A673 (cell line): ENCODE measurements at places on chromosomes 1 and 21. TPM values are rescaled to one million over a fixed set of nuclear protein-coding genes. Genes with fewer than 3 reads are reported as not detected.

BRINP3 gene
- 0.76 TPM in 1 of 2 replicates, not detected in the other for total RNA-seq

LEFTY1 gene
- 0.24 TPM in 1 of 2 replicates, not detected in the other for total RNA-seq

DNA sequence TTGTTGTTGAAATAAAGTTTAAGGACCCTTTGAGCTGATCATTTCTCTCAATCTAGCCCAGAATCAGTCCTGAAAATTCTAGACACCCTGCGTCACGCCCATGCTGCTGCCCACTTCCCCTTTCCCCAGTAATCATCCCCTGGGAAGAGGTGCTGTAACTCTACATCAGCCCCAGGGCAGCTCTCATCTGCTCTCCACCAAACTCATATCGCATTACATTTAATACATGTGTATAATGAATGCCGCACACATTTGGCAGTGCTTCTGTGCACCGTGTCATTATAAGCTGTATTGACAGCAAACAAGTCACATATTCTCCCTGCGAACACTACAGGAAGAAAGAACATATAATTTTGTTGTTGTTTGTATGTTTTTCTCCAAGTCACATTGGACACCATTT lies 539.7 kb upstream of the DAB1 start:
- peak; percentile 59 for DNase-seq

OPRD1 gene
- total RNA-seq, result 0.79 and 0.97 TPM in 2 replicates
